ENCODE measurements at places on chromosomes 7 and 10.

GRCh38 chr10:68870545-68871104 lies 30.5 kb upstream of the DDX50 start:
- no peak for DNase-seq

- DNase-seq = no peak
Observed at GRCh38 chr10:71812016-71812912, 38.8 kb downstream of the PSAP start.

DNA sequence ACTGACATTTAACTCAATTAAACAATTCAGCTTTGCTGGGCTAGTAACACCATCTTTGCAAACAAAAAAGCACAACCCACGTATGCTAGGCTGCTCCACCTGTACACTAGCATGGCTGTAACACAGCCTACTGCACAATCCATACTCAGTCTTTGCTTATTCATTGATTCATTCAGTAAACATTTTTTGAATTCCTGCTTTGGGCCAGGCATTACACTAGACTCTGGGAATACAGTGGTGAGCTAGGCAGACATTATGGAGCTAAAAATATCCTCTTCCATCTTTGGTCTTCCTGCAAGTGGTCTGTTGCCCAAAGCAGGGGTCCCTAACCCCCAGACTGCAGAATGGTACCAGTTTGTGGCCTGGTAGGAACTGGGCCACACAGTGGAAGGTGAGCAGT lies 9.9 kb downstream of the CNNM1 start:
- no peak for DNase-seq

GRCh38 chr7:156792611-156793010 lies 100.4 kb downstream of the LMBR1 start:
- no peak for DNase-seq

DNA sequence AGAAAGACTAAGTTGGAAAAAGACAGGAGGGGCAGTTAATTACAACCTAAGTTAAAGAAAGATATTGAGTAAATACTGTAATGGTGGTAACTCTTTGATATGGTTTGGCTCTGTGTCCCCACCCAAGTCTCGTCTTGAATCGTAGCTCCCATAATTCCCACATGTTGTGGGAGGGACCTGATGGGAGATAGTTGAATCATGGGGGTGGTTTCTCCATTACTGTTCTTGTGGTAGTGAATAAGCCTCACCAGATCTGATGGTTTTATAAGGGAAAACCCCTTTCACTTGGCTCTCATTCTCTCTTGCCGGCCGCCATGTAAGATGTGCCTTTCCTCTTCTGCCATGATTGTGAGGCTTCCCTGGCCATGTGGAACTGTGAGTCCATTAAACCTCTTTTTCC lies 143.8 kb downstream of the GRK5 start:
- no peak for DNase-seq

DNA sequence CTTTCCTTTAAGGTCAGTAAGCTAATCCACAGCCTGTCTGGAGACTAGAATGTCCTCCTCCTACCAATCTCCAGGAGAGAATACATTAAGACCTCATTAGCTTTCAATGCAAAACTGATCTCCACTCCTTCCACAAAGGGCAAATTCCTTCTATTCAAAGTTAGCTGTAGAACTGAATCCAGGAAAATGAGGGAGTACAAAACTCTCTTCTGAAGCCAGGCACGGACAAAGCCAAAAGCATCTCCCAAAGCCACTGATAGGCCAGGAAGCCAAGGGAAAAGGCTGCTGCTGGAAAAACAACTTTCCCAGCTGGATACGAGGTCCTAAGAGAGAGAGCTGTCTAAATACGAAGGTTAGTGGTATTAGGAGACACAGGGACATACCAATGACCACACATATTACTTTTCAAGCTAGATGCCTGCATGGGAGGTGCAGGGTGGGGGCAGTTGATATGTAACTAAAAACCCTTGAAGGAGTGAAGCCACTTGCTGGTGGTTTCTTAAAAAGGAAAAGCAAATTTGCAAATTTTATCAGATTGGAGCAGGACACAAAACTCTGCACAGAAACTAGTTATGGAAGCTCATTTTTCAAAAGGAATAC lies 43.6 kb downstream of the MKX start:
- no peak for DNase-seq

- DNase-seq = no peak
Observed at GRCh38 chr7:157612664-157613561, 276.1 kb downstream of the DNAJB6 start.

DNA sequence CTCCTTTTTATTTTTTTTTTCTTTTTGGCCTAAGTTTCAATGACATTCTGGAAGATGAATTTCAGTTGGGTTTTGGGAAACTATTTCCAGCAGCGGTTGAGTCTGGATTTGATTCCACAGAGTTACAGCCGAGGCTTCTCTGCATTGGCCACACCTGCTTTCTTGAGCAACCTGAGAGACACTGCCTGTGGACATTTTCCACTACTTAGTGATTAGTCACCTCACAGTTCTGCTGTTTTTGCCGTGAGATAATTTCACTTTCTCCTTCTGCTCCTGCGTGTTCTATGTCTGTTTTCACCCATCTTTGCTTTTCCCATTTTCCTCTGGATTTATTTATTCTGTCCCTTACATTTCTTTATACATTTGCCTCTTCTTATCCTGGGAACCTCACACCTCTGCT lies 243.0 kb downstream of the BICC1 start:
- no peak for DNase-seq

- no peak for DNase-seq
Observed at GRCh38 chr7:35701287-35701900, 6.5 kb upstream of the HERPUD2 start.

DNA sequence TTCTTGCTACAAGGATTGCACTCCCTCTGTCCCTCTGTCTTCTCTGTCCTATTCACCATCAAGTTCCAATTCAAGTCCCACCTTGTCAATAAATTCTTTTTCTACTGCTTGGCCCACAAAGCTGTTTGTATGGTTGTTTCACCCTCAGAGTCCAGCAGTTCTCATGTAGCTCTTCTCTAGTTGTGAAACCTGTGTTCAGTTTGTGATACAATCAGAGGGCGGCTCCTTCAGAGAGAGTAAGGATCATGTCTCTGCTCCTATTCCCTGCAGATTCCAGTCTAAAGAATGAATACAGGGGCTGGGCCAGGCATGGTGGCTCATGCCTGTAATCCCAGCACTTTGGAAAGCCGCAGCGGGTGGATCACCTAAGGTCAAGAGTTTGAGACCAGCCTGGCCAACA lies 126.6 kb upstream of the BET1 start:
- DNase-seq = no peak

DNA sequence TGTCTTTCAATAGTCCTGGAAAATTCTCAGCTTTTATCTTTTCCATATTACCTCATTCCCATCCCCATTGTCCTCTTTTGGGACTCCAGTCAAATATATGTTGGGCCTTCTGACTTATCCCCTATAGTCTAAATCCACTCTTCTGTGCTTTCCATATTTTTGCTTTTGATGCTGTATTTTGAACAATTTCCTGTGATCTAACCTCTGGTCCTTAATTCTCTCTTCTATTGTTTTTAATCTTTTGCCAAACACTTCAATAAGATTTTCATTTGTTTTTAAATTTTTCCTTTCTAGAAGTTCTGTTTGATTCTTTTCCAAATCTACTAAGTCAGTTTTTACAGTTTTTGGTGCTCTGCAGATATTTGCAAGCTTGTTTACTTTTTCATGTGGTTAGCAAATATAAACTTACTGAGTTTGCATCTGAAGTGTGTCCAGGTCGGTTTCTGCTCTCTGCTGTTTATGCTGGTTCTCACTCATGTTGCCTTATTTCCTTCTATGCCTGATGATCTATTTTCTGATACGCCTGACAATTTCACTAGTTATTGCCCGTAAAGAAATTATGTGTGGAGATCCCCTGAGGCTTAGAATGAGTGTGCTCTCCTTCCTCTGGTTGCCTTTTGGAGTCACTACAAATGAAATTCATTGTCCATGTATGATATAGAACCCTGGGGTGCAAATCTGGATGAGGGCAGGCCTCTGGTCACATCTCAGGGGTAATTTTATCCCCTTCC lies 110.4 kb downstream of the RBM20 start:
- DNase-seq = no peak

DNA sequence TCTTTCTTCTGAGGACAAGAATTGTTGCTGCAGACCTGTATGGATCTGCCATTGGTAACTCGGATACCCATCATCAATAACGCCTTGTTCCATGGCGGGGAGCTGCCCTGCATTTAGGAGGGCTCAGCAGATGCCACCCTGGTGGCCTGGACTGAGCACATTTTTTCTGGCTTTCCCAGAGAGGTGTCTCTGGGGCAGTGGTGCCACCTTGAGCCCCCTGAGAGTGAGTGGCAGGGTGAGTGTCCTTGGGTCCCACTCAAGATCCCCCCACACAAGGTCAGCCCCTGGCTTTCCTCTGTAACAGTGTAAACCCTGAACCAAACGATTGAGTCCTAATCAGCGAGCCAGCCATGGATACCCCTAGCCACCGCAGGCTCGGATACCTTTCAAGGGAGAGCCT lies 258.6 kb downstream of the GLRX3 start:
- no peak for DNase-seq

DNA sequence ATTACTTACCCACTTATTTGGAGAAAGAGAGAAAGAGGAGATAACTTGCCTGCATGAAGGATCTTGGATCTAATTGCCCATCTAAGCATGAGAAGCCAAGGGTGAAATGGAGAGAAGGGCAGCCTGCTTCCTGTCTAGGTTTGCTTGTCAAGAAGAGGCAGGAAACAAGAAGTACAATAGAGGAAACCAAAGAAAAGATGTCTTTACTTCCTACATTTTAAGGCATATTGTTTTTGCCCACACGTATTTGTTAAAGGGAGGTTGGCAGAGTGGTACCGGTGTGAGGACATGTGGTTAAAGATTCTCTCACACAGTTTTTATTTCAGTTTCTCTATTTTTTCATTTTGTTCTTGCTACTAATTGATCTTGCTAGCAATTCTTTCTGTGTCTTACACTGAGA lies 6.0 kb upstream of the TAS2R38 start:
- DNase-seq = no peak

DNA sequence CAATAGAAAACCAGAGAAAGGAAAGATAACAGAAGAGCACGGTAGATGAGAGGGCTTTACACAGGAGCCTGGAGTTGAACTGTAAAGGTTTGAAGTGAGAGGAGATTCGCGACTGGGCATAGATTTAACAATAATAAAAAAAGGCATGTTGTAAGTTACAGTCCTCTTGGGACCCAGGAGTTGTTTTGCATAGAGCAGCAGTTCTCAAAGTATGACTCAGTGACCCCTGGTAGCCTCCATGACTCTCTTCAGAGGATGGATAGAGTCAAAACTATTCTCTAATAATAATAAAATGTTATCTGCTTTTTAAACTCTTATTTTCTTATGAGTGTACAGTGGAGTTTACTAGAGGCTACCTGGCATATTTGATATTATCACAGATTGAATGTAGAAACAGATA lies 262.3 kb downstream of the SORCS3 start:
- no peak for DNase-seq

GRCh38 chr7:2526659-2527504 lies 7.3 kb downstream of the LFNG start:
- no peak for DNase-seq

GRCh38 chr10:71939304-71939703 lies 24.9 kb upstream of the CHST3 start:
- DNase-seq = no peak

GRCh38 chr7:151057506-151057988 lies at the start of gene CDK5:
TSS of gene CDK5 (minus strand) at chr7:151057897. CDS start at chr7:151057848, 49 bp downstream.
- DNase-seq = no peak

GRCh38 chr10:4130685-4131084 lies 345.7 kb upstream of the KLF6 start:
- no peak for DNase-seq

- DNase-seq = peak; percentile 20
Observed at GRCh38 chr10:32112055-32112454, 55.8 kb upstream of the KIF5B start.

- no peak for DNase-seq
Observed at GRCh38 chr7:95411666-95412065, 15.5 kb upstream of the PON3 start.

DNA sequence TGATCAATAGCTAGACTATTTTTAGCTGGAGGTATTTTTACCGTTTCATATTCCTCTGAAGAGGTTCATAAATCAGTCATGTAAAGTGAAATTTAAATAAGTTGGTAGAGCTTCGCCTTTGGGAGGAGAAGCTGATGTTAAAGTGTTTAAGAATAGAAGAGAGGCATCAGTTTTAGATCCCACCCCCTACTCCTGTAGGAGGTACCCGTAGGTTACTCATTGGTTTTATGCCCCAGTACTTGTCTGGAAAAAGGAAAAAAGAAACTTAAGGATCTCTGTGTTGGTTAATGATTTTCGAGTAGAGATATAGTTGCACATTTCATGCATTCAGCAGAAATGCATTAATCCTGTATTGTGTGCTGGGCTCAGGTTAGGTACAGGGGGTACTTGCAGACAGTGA lies 8.7 kb downstream of the ZNF365 start:
- no peak for DNase-seq

- DNase-seq = no peak
Observed at GRCh38 chr7:131941291-131941690, 384.9 kb upstream of the PODXL start.

- no peak for DNase-seq
Observed at GRCh38 chr10:131094527-131095312, 216.8 kb downstream of the TCERG1L start.

DNA sequence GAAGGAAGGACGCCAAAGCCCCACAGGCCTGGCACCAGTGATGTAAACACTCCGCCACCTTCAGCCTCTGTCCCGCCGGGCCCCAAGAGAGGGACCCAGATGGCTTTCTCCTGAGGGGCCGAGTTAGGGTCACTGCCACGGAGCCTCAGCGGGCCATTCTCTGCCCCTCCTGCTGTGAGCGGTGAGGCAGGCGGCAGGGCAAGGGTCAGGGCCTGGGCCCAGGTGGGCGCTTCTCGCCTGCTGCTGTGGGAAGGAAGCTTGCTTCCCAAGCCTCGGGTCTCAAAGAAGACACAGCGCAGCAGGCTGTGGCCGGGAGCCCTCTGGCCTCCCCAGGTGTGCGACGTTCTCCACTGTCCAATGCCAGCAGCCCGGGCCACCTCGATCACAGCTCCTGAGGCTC lies 84.8 kb downstream of the PROSER2 start:
- DNase-seq = no peak

DNA sequence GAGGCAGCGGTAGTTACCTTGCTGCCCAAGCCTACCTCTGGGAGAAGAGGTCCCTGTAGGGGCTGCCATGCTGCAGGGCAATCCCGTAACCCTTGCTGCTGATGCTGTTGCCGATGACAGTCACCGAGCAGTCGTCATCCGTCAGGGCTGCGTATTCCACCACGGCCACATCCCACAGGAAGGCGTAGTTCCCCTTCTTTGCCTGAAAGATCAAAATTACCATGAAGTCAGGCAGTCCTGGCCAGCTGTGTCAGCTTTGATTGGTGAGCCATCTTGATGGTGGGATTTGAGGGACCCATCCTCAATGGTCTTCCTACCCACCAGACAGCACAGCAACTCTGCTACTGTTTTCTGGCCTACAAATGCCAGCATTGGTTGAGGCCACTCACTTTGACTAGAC lies 746.8 kb downstream of the GRID1 start:
- no peak for DNase-seq

GRCh38 chr7:141464551-141464950 lies 86.7 kb upstream of the AGK start:
- DNase-seq = no peak

- DNase-seq = no peak
Observed at GRCh38 chr7:36607721-36608095, 116.6 kb downstream of the AOAH start.

GRCh38 chr7:150397346-150398107 lies 18.4 kb downstream of the ZNF775 start:
- DNase-seq = no peak

GRCh38 chr10:90652519-90652918 lies 205.3 kb downstream of the HTR7 start:
- DNase-seq = no peak
